ENCODE measurements at places on chromosomes 12 and 14.

- no peak for DNase-seq
Measured at GRCh38 chr14:81315341-81315740, 84.8 kb downstream of the STON2 start.

GRCh38 chr14:51792809-51793208, 67.6 kb upstream of the GNG2 start:
- DNase-seq = no peak

GRCh38 chr12:109770861-109771670, 57.4 kb downstream of the FAM222A start:
- no peak for DNase-seq

DNA sequence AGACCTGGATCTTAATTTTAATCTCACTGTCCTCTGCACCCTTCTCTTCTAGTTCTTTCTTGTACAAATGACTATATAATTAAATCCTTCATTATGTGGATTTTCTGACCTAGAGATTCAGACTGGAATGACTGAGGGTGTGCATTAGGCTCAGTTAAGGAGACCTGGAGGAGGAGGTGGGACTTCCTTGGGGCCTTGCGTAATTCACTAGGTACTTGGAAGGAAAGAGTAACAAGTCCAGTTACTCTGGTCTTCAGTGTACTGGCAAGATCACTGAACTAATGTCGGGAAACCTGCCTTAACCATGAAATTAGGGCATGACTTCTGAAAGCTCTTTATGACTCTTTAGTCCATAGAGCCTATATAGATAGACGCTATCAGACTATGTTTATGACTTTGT, 441.4 kb downstream of the EGLN3 start:
- DNase-seq = no peak

- no peak for DNase-seq
Measured at GRCh38 chr12:16920451-16920850, 314.5 kb upstream of the LMO3 start.

DNA sequence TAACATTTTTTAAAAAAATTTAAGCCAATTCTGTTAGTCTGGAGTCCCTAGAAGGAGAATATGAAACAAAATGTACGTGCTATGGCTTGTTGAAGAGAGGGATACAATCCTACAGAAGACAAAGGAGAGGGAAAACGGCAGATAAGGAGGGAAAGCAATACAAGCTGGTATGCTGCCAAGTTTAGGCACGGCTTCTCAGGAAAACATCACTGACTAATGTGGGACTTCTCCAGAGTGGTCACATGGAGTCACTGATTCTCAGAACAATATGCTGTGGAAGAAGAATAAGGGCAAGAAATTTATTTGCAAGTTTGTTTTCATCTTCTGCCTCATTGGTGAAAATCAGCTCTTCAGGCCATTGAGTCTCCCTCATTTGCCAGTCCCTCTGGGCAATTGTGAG, 22.9 kb upstream of the NR1H4 start:
- DNase-seq = no peak

DNA sequence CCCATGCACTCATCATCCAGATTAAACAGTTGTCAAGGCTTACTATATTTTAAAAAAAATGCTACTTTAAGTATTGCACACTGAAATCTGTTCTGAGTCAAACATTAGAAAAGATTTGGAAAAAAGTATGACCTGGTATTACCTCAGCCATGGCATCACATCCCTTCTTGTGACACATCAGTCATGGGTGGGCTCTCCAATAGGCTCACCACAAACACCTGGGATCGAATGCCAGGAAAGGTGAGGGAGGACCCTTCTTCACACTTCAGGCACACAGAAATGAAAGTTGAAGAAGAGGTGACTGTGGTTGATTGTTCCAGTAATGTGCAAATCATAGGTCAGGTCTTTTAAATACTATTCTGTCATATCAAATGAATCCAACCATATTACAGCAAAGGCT, 36.6 kb upstream of the GZMB start:
- no peak for DNase-seq

DNA sequence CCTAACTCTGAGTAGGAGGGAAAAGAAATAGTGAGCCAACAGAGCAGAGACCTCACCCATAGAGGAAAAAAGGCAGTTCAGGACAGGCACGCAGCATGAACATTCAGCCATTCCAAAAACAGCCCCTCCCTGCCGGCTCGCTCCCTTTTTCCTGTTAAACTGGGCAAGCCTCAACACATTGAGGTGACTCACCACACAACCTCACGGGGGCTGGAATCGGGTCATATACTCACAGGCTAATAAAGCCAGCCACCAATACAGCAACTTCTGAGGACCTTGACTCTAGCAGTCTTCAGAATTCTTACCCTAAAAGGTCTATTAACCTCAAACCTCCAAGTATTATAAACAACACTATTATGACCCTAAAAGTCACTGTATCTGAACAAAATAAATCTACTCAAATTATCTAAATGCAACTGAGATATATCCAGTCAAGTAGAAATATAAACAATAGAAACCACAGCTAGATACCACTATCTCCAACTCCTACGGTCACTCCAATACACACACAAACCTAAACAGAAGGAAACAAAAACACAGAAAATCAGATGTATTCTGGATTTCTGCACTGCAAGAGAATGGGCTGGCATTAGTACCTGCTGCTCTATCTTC, 6.3 kb downstream of the YBX3 start:
- no peak for DNase-seq

DNA sequence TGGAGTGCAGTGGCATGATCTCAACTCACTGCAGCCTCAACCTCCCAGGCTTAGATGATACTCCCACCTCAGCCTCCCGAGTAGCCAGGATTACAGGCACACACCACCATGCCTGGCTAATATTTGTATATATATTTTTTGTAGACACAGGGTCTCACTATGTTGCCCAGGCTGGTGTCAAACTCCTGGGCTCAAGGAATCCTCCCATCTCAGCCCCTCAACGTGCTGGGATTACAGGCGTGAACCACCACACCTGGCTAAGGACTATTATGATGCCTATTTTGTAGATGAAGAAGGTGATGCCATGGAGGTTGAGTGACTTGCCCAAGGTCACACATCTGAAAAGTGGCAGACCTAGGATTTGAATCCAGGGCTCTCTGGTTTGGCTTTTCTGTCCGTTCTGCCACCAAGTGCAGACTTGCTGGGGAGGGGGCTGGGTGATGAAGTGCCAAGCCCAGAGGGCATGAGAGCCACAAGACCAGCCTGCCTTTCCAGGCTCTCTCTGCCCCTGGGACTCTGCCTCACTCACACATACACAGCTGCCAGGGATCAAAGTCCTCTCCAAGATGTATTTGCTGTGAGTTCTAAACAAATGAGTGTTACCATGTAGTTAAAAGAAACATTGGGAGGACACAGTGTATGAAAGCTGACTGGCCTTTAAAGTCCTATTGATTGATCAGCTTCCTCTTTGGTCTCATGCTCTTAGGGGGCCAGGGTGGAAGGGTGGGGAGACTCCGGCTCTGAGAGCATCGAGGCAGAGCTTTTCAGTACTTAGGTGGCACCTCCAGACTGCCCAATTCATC, 21.3 kb upstream of the RBM19 start:
- DNase-seq = no peak

DNA sequence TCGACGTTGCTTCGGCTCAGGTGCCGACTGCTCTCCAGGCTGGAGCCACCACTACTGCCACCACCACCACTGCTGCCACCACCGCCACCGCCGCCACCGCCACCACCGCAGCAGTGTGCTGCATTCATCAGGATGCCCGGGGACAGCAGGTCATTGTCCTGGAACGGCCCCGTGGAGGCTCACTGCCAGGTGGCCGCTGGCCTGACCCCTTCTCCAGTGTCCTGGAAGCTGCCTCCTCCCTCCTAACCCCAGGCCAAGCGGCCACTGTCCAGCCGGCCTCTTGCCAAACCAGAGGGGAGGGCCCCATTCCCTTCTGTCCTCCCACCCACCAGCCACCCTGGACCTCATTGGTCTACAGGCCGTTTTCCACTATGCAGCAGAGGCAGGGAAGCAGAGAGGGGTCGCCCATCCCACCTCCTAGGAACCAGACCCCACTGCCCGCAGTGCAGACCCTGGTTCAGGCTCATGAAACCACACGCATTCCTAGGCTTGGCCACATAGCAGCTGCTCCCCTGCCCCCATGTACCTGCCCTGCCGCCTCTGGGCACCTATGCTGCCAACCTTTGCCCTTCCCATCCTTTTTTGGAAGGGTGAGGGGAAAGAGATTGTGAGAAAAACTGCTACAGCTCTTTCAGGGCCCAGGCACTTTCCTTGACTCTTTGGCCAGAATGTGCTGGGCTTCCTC, 15.2 kb downstream of the ARL6IP4 start:
- no peak for DNase-seq

DNA sequence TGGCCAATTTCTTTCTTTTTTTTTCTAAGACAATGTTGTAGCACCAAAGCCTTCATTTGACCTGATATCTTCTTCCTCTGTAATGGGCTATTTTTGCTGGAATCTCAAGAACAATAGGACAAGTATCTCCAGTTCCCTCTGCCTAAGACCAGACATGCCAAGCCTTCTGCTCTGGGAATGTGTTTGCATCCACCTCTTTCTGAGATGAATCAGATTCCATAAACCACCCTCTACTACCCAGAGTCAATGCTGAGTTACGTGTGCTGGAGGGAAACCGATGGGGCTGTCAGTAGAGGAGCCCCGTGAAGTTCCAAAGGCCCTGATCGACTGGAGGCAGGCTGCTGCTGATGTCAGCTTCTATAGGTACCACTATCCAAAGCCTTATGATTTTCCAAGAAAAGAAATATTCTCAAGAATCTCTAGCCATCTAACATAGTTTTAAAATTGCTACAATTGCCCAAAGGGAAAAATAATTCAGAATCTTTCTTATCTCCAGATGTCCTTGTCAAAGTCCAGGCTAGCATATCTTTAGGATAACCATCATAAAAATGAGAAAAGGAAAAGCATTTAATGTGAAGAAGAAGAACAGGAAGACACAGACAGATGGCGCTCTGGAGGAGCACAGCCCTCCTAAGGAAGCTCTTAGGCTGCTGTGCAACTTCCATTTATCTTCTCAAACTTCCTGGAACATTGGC, 101.9 kb downstream of the SLC8A3 start:
- DNase-seq = peak; percentile 43

DNA sequence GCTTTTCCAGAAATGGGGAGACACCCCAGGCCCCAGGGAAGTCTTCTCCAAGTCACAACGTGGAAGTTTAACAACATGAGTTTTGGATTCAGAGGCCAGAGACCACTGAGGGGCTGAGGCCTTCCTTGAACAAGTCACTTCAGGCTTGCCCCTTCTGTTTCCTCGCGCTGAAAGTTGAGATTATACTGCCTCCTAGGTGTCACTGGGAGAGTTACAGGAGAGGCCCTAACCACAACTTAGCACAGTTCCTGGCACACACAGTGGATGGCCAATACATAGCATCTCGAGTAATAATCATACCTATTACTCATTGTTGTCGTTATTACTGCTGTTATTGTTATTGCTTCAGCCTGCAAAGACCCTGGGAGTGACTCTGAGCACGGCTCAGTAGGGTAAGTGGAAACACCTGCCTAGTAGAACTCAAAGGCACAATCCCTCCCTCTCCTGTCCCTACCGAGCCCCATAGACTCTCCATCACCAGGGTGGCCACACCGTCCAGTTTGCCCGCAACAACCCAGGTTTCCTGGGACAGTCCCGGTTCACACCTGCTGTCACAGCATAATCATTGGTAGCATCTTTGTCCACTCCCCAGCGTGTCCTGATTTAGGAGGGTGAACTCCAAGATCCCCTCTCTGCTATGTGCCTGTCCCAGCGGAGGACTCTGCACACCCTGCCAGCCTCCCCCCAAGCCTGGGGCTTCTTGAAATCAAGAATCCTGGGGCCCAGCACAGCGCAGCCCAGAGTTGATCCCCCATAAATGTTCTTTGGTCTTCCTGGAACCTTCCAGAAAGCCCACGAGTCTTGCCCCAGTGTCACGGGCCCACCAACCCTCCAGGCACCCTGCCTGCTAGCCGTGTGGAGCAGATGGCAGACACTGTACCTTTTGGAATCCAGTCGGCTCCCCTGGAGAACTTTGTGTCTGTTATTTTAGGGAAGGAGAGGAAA, 85.0 kb downstream of the SYNE3 start:
- peak; percentile 8 for DNase-seq

DNA sequence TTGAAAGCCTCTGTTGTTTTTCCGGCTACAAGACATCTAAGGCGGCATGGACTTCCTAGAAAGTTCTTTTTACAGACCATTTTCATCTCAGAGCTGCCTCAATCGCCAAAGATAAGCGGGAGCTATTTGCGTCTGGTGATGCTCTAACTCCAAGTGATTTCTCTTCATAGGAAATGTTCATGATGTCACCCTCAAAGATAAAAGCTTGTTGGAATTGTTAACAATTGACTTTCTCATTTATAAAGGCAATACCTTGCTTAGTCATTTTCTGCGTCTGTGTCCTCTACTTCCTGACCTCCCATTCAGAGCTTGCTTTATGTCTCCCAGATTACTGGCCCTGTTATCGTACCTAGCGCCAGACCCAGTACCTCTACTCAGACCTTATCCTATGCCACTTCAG, 259.0 kb upstream of the G2E3 start:
- DNase-seq = no peak

- DNase-seq = no peak
Measured at GRCh38 chr12:46071769-46072624, 81.6 kb upstream of the SCAF11 start.
